Activated T-cell treated with anti-CD3 and anti-CD28 coated beads for 4 hours (primary cell): ENCODE measurements at places on chromosomes 2 and 18.

- no peak for DNase-seq
Observed at GRCh38 chr2:205387350-205388055, 294.8 kb upstream of the NRP2 start.

DNA sequence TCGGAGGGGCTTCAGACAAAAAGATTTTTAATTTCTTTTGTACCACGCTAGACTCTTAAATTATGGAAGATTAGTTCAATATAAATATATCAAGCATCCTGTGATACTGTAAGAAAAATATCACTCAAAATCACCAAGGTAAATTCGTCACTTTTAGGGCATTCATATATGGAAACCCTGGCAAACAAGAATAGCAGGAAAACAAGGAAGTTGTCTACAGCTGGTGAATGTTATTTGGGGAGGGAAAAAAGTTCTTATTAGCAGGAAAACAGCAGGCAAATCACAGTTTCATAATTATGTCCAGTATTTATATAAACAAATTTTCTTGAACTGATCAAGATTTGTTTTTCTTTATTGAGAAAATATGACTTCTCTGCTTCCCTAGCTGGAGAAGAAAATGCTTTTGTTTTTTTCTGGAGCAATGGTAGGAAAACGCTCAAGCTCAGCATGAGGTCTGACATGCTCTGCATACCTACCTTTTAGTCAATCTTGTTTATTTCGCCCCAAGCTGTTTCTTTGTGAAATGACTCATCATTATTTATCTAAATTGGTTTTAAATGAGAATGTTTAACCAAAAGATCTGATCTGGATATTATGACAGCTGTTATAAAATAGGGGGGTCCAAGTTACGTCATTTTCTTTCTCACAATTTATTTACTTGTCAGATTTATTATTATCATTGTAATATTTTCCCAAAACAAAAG is 14.7 kb downstream of the LINC00305 start:
- no peak for DNase-seq

DNA sequence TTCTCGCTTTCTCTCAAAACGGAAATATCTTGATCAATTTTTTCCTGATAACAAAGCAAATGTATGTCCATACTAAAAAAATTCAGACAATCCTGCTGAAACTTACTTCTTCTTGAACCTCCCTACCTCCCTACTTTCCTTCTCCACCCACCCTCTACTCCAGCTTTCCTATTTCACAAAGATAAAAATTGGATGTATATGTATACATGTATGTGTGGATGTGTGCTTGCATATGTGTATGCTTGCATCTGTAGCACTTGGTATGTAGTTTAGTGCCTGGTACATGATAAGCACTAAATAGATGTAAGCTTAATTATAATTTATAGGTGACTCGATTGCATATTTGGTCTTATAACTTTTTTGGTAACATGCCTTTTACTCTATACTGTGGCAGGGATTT is 167.5 kb upstream of the ITGA4 start:
- DNase-seq: no peak

DNA sequence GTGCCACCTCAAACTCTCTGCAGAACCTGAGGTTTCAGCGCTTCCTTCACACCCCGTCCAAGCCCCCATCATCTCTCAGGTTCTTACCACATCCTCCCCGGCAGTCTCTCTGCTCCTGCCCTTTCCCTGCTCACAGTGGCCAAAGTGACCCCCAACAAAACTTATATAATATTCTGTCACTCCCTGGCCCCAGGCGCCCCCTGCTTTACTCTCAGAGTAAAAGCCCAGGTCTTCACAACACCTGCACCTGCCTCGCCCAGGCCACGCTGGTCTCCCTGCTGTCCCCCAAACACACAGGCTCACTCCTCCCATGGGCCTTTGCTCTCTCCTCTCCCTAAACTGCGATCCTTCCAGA is 6.4 kb downstream of the ITGB1BP1 start:
- no peak for DNase-seq

DNA sequence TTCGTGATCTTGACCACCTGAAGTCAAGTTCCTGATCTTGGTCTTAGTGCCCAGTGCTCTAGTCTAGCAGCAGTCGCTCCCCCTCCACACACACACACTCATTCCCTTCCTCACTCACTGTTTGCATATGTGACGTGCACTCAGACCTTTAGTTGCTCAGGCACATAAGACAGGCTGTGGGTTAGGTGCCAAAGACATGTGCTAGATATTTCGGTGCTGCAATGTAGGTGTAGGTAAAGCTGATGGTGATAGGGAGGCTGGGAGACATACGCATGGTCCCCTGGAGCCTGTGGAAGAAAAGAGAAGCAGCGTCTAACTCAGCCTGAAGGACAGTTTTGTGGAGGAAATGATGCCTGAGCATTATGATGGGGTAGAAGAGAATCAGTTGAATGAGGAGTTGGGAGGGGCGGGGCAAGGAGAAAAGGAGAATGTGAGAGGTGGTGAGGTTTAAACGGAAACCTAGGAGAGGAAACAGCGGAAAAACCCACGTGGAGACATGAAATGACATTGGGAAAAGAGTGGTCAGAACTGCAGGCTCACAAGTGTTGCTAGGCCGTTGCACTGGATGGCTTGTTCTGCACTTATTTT is 3.8 kb downstream of the TTC39C start:
- no peak for DNase-seq

GRCh38 chr2:161391737-161392506 is 24.2 kb upstream of the TBR1 start:
- no peak for DNase-seq

- no peak for DNase-seq
Observed at GRCh38 chr2:65595630-65596029, 163.2 kb upstream of the SPRED2 start.

GRCh38 chr2:160970052-160970965 is 189.9 kb upstream of the TANK start:
- no peak for DNase-seq

DNA sequence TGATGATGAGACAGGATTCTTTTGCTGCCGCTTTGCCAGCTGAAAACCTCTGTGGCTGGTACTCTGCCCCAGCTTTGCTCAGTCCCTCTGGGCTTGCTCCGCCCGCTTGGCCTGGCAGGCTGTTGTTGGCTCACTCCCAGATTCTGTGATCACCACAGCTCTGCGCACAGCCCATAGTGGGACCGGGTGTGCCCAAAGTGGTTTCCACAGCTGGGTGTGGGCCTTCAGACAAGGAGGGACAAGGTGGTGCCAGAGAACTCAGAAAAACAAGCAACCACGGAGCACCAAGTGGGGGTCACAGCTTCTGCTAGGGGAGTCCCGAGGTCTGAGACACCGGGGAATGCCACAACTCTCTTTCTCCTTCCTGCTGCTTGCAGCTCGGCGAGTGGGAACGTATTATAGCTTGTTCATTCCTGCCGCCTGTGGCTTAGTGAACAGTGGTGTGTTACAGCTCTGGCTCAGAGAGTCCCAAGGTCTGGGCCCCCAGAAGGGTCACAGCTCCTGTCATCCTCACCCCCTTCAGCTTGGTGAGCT is 9.2 kb upstream of the KYNU start:
- no peak for DNase-seq
